ENCODE measurements at places on chromosomes 13 and 19.
A peak's percentile ranks its signal among the peaks of the same experiment; 100 is the strongest.

DNA sequence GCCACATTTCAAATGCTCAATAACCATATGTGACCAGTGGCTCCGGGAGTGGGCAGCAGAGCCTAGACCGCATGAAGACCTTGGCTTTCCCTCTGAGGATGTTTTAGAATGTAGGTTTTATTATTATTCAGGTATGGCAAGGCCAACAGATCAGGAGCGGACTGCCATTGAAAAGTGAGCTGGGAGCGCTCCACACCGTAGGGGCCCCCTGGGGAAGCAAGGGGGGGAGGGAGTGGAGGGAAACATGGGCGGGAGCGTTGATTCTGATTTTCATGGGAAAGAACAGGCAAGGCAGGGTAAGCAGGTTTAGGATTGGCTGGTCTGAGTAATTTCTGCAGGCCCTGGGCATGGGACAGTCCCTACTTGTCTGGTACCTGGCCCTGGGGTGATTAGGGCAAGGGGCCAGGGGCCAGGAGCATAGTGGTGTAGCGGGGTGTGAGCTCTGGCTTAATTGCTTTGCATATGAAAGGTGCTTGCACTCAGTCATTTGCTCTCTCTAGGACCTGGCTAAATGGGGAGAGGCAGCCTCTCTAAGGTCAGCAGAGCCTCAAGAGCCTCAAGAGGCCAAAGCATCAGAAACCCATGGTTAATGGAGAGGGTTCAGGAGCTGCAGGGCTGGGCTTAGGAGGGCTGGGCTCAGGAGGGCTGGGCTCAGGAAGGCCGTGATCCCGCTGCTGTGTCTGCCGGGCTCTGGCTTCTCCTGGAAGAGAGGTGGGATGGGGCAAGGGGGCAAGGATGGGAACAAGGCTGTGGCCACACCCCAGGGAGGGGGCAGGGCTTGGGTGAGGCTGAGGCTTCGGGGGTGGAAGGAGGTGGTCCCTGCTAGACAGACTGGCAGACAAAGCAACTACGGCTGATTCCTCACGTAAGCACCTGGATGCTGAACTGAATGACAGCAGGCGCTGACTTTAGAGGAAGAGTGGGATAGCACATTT, 82.0 kb upstream of the WASF3 start:
- no peak for DNase-seq

DNA sequence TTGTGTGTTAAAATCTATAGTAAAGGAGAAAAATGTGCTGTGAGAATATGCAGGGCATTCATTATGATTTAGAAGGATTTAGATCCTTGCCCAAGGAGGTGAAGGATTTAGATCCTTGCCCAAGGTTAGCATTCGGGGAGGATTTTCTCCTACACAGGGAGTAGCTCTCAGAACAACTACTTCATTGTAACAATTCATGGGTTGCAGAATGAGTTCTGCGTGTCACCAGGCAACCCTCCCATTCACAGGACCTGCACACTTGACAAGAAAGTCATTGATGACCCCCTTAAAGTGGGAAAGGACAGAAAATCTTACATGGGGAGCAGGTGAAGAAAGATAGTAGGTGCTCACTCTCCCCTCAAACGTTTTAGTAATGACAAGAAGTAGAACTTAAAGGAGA, 167.1 kb upstream of the MAB21L1 start:
- no peak for DNase-seq

- no peak for DNase-seq
Measured at GRCh38 chr19:18495204-18495911, 26.5 kb downstream of the ELL start.

DNA sequence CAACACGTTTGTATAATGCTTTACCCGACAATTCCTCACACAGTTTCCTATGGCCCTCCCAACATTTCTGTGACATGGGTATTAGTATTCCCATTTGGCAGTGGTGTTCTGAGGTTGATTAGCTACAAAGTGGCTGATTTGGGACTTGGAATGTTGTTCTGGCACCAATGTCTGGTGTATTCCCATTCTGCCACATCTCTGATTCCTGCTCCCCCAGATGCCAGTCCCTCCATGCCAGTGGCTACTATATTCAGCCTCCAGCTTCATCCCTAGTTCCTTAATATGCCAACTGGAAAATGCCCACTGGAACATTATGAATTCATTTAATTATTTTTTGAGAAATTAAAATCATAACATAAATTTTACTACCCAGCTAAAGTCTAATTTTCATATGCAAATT, 60.6 kb upstream of the NBEA start:
- no peak for DNase-seq

DNA sequence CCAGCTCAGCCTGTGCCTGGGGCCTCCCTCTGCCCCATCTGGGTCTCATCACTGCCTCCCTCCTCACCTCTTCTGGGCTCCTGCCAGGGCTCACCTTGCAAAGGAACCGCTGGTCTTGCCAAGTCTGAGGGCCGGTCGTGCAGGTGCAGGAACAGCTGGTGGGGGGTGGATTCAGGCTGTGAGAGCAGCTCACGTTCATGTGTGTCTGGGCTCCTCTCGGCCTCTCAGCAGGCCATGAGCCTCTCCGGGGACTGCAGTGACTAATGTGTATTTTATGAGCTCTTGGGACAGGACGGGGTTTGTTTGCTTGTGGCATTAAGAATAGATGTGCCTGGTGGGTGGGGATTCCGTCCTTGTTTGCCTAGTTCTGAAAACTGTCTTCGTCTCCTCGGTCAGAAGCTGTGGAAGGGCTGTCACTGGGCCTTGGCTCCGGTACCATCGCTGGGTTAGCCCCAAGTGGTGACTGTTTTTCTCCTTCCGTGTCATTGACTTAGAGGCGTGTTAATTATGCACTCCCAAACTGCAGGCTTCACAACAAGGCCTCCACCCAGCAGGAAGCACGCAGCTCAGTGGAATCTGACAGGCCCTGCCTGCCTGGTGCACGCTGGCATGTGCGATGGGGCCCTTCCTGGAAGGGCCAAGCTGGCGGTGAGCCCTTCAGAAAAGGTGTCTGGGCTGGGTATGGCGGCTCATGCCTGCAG, 77.6 kb downstream of the KDM4B start:
- peak; percentile 38 for DNase-seq

DNA sequence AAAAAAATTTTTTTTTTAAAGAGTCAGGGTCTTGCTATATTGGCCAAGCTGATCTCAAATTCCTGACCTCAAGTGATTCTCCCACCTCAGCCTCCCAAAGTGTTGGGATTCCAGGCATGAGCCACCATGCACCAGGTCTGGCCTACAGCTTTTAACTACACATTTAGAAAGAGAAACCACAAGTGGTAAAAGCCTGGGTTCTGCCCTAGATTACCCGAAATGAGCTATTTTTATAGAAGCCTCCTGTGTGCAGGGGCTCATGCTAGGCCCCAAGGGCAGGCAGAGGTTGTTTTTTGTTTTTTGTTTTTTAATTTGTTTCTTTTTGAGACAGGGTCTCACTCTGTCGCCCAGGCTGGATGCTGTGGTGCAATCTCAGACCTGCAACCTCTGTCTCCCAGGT, 14.0 kb upstream of the MYADM start:
- no peak for DNase-seq

DNA sequence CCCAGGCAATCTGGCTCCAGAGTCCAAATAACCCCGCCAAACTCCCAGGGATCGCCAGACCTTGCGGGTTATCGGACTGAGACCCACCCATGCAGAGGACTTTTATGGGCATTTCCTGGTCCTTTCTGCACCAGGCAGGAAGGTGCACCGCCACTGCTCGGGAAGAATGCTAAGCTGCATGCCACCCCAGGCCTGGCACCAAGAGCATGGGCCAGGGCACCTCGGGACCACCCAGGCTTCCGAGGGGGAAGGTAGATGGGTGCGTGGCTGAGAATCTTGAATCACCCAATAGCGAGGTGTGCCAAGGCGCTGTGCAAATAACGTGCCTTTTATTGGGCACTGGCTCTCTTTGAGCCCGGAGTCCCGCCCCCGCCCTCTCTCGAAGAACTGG, 422 bp upstream of the ZNF575 start:
- peak; percentile 71 for DNase-seq

DNA sequence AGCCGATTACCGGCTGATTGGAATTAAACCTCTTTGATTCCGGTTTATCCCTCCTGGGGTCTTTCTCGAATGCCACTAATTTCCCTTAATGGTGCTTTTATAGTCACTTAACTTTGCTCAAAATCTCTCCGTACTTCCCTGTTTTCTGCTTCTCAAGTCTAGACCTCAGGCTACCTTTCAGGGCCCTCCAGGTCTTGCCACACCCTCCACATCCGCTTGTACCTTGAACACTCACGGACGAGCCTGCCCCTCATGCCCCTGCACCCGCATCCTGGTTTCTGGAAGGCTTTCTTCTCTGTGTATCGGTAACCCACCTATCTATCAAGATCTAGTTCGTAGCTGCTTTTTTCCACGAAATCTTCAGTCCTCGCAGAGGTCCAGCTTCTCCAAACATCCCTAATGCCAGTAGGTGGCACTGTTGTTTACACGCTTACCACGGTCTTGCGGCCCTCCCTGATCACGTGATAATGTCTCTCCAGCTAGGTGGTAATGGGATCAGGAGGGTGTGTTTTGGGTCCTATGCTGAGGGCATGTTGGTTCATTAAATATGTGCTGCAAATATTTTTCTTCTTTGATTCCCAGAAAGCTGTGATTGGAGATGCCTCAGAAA, 13.8 kb downstream of the ATP12A start:
- DNase-seq: no peak

- DNase-seq: no peak
Measured at GRCh38 chr13:36891752-36892151, 28.3 kb downstream of the SMAD9 start.

GRCh38 chr19:51034704-51035103, at the start of gene KLK12:
Gene KLK12 (minus strand): TSS chr19:51035002. CDS start chr19:51034621, 381 bp downstream.
- DNase-seq: no peak

GRCh38 chr13:91349992-91350911, 2.8 kb downstream of the MIR17HG start:
- DNase-seq: no peak

DNA sequence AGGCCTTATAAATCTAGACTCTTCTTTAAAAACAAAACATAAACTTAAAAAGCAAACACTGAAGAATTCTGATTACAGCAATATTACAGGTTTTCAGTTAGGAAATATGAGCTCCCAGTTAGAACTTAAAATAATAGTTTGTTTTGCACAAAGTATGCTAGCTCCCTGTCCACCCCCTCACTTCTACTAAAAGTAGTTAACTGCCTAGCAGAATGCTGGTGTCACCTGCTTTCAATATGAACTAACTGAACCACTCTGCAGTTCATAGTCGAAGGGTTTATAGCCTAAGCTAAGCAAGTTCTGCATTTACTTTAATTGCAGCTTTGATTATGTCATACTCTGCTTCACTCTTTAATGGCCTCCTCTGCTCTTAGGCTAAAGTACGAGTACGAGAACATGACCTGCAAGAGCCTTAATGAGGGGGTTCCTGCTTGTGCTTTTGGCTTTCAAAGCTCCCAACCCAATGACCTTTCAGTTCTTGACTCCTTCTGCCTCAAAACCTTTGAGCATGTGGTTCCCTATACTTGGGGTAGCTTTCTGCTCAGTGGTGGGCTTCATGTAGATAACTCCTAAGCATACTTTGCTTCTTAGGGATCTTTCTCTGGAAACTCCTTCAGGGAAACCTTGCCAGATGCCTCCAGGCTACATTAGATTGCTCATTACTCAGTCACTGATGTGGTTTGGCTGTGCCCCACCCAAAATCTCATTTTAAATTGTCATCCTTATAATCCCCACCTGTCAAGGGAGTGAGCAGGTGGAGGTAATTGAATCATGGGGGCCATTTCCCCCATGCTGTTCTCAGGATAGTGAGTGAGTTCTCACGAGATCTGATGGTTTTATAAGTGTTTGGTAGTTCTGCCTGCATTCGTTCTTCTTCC, 278.9 kb upstream of the ARGLU1 start:
- DNase-seq: no peak

- no peak for DNase-seq
Measured at GRCh38 chr19:17646441-17646840, 41.7 kb downstream of the UNC13A start.

DNA sequence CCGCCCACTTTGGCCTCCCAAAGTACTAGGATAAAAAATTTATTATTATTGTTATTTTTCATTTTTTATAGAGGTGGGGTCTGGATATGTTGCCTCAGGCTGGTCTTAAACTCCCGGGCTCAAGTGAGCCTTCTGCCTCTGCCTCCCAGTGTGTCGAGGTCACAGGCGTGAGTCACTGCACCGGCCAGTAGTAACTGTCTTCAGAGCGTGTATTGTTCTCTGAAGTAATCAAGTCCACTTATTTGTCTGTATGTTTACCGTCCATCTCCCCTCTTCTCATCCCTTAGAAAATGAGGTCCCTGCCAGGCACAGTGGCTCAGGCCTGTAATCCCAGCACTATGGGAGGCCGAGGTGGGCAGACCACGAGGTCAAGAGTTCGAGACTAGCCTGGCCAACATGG, 18.2 kb upstream of the SULT2B1 start:
- DNase-seq: no peak

DNA sequence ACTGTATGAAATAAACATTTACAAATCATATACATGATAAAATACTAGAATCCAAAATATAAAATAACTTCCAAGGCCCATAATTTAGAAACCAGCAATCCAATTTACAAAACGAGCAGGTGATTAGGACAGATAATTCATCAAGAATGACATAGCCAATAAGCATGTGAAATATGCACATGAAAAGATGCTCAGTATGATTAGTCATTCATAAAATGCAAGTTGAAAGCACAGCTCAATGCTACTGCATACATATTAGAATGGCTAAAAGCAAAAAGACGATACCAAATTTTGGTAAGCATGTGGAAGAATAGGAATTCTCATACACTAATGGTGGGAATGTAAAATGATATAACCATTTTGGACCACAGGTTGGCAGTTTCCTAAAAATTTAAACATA, 837.2 kb upstream of the MIR17HG start:
- DNase-seq: no peak

- DNase-seq: no peak
Measured at GRCh38 chr13:39509616-39510315, 93.2 kb downstream of the LHFPL6 start.

GRCh38 chr13:53856573-53857195, 828.1 kb downstream of the OLFM4 start:
- DNase-seq: no peak

DNA sequence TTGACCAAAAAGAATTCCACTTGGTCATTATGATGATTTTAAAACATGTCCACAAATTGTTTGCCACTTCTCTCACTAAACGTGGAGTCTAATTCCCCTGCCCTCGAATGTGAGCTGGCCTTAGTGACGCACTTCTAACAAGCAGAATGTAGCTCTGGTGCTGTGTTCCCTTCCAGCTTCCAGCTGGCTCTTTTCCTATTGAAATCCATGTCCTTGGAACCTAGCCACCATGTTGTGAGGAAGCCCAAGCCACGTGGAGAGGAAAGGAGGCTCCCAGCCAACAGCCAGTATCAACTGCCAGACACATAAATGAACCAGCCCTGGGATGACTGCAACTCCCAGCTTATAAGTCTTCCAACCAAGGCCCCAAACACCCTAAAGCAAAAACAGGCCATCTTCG, 23.6 kb upstream of the CEBPA start:
- DNase-seq: peak; percentile 42

DNA sequence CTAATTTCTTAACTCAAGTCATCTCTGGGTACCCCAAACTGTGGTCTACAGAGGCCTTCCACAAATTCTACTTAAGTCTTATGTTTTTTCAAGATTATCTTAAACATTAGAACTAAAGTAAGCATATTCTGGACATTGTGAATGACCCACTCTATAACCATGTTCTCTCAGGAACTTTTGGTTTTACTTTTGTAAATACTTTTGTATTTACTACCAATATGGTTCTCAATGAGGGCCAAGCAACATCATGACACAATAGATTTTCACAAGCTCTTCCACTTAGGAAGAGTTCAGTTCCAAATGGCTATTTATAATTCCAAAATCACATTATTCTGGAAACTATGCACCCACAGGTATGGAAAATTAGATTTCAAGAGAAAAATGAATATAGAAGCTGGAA, 10.8 kb downstream of the DIAPH3 start:
- DNase-seq: no peak

GRCh38 chr13:107642831-107643230, 572.5 kb downstream of the LIG4 start:
- no peak for DNase-seq
